Stimulated activated CD4-positive, alpha-beta T cell treated with anti-CD3 and anti-CD28 coated beads, Interleukin-15, amount 100 ng/mL, for 1 hour (primary cell): ENCODE measurements at places on chromosomes 5 and 9.

GRCh38 chr5:16784088-16784487 is 152.0 kb downstream of the MYO10 start:
- DNase-seq = no peak

DNA sequence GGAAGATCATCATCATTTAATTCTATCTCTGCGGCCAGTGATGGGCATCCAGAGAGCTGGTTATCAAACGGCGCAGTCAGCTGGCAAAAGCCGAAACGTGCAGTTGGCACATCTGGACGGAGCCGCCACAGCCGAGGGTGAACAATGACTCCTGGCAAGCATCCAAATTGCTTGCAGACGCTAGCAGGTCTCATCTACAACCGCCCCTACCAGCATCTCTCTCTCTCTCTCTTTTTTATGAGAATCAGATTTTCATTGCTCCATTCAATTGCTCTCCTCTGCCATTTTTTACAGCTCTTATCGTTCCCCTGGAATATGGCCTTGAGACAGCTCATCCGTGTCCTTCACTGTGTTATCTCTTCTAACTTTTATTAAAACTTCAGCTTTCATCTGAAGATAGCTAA is 165.2 kb downstream of the MAPKAP1 start:
- DNase-seq = no peak

DNA sequence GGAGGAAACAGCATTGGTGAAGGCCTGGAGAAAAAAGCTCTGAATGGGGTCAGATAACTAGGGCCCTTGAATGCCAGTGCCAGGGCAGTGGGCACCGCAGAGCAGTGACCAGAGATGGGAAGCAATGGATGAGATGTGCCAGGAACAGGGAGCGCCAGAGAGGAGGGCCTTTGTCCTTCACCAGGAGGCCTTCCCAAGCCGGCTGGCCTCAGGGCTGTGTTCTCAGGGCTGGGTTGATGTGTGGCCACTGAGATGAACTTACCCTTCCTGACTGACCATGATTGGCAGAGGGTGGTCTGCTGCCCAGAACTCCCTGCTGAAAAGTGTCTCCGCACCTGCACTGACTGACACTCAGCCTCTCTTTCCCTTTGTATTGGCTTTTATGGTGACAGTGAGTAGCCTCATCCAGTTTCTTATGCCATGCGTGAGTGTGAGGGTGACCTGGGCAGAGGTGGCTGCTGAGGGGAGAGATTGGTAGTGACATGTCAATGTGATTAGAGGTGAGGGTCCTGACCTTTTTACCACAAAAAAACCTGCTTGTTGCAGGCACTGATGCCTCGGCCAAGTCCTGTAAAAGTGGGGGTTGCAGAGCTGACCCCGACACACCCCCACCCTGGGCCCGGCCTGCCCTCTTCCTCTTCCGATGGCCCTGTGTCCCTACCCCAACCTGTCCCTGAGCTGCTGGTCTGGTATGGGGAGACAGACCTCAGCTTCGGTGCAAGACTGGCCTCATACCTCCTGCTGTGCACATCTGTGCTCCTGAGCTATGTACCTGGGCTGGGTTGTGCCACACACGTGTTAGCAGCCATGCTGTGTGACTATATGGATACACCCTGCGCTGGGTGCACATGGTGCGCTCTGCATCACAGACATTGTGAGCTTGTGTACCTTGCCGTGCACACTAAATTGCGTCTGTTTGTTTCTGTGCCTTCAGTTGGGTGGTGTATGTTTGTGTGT is 57.1 kb upstream of the PSD2 start:
- no peak for DNase-seq

DNA sequence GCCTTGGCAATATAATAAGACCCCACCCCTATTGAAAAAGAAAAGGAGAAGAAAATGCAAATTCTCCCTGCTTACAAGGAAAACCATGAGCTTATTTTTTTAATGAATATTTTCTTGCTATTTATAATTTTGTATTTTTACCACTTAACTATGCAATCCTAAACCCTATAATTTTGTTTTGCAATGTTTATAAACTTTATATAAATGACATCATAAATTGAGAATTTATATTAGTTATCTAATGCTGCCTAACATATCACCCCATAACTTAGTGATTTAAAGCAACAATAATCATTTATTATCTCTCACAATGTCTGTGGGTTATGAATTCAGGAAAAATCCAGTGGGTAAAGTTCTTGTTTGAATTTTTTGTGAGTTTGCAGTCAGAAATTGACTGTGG is 369.1 kb downstream of the TAF11L14 start:
- no peak for DNase-seq

DNA sequence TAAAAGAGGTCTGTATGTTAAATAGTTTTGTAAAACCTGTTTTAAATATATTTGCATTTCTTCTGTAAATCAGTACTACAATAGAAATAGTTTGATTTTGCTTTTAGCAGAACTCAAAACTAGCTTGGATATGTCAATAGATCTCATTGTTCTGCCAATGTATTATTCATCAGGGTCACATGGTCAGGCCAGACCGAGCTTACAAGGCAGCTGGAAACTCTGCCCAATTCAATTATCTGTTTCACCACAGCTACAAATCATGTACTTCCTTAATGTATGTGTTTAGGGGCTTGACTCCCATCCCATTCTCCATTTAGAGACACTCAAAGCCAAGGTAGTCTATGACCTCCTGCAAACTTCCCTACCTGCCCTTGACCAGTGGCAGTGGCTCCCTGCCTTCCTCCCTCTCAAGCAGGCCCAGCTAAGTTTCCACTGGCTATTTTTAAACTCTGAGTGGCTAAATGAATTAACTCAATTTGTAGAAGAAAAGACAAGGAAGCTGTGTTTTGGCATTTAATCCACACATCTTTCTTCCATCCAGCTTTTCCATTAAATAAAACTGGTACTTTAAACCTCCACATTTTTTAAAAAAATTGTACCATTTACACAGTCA is 46.4 kb upstream of the SELENOP start:
- DNase-seq = no peak

DNA sequence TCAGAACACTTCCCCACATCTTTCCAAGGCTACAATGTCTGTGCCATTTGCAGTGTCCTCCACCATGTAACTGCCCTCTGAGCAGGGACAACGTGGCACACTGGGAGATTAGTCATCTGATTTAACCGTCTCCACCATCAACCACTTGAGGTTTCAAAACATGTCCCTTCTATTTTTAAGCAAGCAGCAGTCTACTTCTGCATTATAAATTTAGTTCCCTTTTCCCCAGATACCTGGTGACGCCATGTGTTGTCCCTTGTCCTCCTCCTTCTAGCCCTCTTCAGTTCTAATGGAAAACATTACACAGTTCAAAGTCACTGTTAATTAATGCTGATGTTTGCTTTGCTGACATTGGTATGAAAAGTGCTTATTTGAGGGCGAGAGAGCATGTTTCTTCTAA is 52.8 kb downstream of the ATP10B start:
- DNase-seq = no peak

GRCh38 chr9:33351547-33351946 is 50.8 kb downstream of the AQP7 start:
- DNase-seq = no peak

- DNase-seq = peak; percentile 89
These were observed at the start of gene MCCC2 for GRCh38 chr5:71586941-71587765. Gene MCCC2, plus strand, starts transcription at chr5:71587340. Its CDS starts 86 bp downstream, at chr5:71587426.

GRCh38 chr5:155746367-155747038 is 580.5 kb upstream of the SGCD start:
- no peak for DNase-seq

DNA sequence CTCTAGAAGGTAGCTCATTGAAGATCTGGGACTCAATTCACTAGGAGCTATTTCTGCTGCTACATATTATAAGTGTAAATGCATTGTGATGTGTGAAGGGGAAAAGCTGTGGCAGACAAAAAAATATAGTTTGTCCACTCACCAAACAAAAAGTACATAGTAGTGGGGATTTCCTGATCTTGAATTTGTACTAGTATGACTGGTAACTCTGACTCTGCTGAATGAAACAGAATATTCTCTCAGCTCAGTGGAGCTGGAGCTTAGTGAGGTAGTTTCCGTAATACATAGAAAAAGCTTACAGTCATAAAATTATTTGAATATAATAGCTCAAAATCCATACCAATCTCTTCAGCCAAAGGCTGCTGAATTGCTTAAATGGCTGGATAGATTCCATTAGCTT is 455.6 kb upstream of the CD180 start:
- no peak for DNase-seq

GRCh38 chr9:90878562-90878961 is 76.9 kb downstream of the SYK start:
- no peak for DNase-seq

DNA sequence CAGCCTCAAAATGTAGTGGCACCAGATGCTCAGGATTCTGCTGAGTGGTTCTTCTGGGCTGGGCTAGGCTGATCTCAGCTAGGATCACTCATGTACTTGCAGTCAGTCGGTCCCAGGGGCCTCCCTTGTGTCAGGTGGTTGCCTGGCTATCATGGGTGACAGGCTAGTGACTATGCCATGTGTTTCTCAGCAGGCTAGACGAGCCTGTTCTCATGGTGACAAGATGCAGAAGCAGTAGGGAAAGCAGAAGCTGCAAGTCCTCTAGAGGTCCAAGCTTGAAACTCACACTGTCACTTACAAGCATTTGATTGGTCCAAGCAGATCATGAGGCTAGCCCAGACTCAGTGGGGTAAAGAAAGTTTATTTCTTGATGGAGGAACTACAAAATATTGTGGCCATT is 15.2 kb upstream of the KCNMB1 start:
- DNase-seq = no peak

- no peak for DNase-seq
These were observed 231.4 kb upstream of the TUT7 start for GRCh38 chr9:86585422-86586143.

DNA sequence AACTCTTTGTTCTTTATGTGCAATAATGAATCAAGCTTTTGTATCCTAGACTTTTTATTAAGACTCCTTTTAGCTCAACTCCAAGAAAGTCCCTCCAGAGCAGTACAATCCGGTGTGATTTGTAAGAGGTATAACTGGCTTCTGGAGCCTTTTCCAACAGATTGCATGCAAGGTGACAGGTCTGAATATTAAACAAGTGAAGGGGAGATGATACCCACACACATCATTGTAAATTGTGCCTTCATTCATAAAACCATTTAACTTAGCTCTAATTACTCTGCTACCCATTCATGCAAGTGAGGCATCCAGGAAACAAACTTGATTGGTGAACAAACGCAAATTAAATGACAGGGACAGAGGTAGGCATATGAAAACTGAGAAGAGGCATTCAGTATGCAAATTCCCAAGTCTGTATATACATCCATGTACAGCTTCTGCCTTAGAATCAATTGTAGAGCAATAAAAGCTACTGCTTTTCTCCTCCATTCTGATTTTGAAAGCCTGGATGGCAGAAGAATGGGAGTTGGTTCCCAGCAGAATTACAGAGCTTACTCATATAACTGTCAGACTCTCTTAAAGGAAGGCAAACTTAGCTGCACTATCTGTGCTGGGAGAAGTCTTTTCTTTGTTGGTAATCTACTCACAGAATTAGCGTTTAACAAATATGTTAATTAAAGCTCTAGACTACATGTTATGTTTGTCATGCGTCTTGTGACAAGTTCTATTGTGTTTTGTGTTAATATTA is 261.0 kb upstream of the CDH6 start:
- no peak for DNase-seq

DNA sequence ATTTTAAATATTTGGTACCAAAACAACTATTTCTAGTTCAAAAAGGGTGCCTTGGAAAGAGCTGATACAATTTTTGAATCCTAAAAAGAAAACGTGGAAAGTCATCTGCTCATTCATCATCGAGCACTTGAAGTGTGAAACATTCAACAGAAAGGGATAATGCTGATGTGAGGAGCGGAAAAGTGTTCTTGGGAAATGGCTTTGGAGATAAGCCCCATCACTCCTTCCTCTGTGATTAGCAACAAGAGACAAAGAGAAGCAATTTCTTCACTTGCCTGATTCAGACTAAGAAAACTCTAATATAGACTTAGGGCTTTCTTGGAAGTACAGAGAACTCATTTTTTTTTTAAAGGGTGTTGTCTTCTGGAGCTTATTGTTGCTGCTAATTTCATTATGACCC is 74.9 kb downstream of the C9orf152 start:
- no peak for DNase-seq

- DNase-seq = no peak
These were observed 6.4 kb downstream of the CARD6 start for GRCh38 chr5:40847525-40847924.

DNA sequence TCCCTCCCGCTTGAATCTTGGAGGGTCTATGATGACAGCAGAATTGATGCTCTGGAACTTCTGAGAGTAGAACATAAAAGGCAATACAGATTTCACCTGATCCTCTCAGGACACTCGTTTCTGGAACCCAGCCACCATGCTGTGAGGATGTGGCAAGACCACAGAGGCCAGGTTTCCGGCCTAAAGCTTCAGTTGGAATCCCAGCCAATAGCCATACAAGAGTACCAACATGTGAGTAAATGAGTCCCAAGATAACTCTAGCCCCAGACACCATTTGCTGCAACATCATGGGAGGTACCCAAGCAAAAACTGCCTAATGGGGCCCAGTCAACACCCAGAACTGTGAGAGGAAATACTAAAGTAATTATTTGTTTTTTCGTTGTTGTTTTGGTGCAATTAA is 65.7 kb upstream of the MARCHF11 start:
- DNase-seq = no peak

GRCh38 chr5:178301641-178302040 is 69.0 kb upstream of the PHYKPL start:
- DNase-seq = no peak

- DNase-seq = no peak
These were observed 1.3 kb upstream of the NFIB start for GRCh38 chr9:14314929-14315874.

GRCh38 chr9:708551-709432 is 132.7 kb upstream of the DMRT1 start:
- DNase-seq = no peak

DNA sequence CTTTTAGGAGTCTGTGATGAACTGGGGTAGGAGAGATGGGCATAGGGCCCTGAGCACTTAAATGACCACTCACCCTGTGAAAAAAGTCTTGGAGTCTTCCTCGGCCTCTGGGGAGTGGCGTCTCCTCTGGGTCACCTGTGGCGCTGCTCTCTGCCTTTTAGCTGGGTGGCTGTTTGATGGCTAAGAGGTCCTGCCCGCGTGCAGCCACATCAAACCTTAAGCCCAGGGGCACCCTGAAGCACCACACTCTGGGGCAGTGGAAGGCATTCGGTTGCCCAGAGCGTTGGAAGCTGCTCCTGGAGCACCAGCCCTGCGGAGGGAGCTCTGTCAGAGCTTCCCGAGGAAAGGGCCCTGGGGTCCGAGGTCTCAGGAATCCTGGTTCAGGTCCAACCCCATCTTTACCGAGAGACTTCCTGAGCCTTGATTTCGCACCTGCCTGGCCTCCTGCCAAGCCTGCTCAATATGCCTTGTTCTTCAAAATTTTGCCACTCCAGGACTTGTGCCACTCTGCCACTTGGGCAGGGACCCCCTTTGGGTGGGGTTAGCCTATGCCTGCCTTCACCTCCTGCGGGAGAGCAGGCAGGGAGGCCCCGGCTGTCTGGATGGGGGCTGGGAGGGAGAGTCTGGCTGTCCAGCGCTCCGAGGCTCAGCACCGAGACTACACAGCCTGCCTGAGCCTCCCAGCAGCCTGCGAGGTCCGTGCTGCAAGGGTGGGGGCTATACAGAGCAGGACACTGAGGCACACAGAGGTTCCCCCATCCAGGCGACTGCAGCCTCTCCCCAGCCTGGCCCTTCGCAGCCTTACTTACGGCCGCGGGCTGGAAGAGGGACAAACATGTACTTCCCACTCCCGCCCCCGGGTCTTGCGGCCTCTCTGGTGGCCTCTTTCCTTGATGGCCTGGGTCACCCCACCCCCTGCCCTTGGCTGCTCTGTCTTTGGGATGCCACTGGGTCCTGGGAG is 63.4 kb upstream of the RNU6ATAC start:
- DNase-seq = no peak

- DNase-seq = no peak
These were observed 5.1 kb downstream of the MLANA start for GRCh38 chr9:5895782-5896181.
